Femur (tissue), 1 donor: ENCODE measurements at places on chromosomes 11 and 22.

DNA sequence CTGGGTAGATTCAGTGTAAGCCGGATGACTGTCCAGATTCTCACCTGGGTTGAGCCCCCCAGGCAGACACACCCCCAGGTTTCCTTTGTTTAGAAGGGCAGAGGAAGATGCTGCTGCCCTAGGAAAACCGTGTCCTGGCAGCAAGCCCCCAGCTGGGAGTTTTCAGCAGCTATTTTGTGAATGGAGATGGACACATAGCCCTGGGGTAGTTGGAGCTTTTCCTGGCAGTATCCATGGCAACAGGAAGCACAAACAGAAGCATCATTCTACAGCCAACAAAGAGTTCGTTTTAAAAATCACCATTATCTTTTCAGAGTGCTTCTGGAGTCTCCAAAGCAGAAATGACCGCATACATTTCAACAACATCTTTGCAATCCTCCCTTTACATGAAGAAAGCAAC is 245.5 kb downstream of the BRD1 start:
- no peak for DNase-seq

GRCh38 chr11:34639545-34639944 is 18.7 kb downstream of the EHF start:
- DNase-seq: no peak

DNA sequence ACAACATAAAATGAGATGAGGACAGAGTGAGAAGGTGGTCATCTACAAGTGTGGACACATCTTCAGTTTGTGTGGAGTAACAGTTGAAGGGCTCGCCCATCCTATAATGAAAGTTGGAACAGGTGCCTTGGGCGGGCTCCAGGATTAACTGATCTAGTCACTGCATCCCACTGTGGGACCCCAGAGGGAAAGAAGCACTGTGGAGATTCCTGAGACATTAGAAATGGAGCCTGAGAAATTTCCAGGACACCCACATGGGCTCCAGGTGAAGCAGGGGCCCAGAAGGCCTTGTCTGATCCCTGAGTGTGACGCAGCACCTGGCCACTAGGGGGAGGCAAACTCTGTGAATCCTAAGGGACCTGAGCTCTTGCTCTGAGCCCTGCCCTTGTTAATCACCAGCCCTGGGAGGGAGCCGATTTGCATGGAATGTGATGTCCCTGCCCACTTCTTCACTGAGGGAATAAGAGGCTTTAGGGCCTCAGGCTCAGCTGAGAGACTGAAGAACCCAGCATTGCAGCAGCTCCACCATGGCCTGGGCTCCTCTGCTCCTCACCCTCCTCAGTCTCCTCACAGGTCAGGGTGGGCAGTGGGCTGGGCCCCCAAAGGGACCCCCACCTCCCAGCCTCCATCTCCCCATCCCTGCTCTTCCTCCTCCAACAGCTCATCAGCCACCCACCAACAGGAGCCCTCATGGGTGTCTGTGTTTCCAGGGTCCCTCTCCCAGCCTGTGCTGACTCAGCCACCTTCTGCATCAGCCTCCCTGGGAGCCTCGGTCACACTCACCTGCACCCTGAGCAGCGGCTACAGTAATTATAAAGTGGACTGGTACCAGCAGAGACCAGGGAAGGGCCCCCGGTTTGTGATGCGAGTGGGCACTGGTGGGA is 98.4 kb downstream of the VPREB1 start:
- no peak for DNase-seq

GRCh38 chr11:128066399-128066798 is 521.0 kb downstream of the ETS1 start:
- no peak for DNase-seq

DNA sequence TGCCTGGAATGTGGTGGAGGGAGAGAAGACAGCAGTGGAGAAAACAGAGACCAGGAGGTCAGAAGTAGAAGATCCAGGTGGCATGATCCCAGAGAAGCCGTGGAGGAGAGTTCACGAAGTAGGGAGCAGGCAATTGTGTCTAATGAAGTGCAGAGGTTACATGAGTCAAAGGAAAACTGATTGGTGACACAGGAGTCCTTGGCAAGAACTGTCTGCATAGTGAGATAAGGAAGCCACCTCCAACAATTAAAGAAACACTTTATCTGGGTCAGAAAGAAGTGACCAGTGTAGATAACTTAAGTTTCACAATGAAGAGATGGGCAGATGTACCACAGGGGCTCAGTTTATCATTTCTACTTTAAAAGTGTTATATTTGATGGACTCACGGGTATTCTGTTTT is 57.0 kb upstream of the PTH start:
- no peak for DNase-seq

DNA sequence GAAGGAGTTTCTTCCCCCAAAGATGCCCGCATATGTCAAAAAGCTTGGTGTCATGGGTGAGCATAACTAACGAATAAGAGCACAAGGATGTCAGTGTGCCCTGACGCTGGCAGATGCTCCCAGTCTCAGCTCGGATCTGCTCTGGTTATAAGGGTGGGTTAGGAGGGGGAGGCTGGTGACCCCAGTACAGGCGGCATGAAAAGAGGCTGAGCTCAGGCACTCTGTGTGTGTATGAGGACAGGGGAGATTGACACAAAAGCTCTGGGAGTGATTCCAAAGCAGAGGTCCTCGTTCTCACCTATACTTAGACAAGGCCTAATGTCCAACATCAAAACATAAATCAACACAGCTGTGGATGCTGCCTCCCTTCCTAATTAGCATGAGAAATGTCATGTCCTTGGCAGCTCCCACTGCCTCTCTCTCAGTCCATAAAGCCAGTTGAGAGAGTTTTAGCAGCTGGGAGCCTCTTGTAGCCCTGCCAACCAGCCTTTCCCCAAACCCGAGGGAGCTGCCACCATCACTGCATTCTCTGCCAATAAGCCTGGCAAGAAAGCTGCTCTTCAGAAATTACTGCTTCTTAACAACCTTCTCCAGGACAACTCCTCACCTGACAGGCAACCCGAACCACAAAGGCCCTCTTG is 59.8 kb downstream of the SC5D start:
- DNase-seq: peak; percentile 60

GRCh38 chr22:47035425-47035881 is 273.0 kb downstream of the TBC1D22A start:
- no peak for DNase-seq

DNA sequence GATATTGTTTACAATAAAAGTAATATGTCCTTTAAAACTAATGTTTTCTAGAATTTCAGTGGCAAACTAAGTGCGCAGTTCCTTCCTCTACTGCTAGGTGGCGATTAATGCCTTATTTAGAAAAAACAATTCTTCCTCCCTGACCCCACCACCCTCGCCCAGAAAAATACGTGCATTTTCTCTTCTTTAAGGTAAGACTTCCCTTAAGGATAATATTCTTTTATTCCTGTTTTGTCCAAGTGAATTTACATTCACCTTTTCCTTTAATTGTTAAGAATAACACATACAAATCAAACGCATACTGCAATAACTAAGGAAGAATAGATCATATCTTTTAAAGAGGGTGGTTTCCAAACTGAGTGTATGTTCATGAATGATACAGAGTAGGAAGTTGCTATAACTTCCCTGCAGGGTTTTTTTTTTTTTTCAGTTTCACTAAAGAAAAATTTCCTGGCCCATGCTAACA is 17.0 kb upstream of the PSMA1 start:
- peak; percentile 21 for DNase-seq

DNA sequence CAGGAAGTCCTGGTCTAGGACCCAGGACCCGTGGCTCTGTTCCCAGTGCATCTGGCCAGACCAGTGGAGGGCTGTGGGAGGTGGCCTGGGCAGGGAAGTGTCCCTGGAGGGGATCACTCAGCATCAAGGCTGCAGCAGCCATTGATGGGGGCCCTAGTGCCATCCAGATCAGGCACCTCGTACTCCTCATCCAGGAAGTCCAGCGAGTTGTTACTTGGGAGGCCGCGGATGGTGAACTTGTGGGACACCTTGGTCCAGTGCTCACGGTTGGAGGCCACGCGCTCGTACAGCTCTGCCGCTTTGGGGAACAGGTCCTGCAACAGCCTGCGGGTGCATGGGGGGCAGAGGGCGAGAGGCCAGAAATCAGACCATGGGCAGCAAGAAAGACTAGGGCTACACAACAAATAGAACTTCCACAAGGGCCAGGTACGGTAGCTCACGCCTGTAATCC is 96.9 kb downstream of the PDE2A start:
- peak; percentile 12 for DNase-seq

DNA sequence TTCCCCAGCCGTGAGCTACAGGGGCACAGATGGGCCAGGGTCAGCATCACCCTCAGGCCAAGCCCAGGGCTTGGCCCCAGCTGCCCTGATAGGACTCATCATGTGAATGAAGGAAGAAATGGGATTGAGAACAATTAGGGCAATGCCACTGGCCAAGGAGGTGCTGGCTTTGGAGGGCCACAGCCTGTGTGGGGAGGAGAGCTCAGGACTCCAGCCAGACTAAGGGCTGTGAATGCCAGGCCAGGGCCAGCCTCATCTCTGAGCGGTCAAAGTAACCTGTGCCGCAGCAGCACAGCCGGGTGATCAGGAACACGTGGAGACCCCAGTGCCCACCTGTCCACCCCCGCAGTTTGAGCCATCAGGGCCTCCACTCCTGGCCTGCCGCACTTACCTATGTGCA is 10.1 kb downstream of the CHID1 start:
- DNase-seq: no peak

DNA sequence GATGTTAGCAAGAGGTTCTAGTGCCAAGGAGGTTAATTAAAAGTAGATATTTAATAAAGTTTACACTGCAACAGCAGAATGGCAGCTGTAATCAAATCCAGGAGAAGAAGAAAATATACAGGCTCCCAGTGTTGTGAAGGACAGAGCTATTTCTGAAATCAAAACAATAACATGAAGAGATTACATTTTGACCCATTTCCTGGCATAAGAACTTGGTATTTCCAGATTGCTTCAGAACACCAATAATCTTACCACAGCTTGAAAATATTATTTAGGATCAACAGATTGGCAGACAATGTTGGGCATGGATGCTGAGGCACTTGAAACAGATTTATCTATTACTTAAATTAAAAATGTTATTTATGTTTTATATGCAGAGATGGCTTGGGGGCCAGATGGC is 692.5 kb downstream of the KCNA4 start:
- DNase-seq: no peak

GRCh38 chr11:130555251-130555841 is 106.9 kb downstream of the ADAMTS15 start:
- DNase-seq: peak; percentile 55

- DNase-seq: peak; percentile 54
Observed at GRCh38 chr11:76885390-76886097, 24.8 kb downstream of the ACER3 start.

DNA sequence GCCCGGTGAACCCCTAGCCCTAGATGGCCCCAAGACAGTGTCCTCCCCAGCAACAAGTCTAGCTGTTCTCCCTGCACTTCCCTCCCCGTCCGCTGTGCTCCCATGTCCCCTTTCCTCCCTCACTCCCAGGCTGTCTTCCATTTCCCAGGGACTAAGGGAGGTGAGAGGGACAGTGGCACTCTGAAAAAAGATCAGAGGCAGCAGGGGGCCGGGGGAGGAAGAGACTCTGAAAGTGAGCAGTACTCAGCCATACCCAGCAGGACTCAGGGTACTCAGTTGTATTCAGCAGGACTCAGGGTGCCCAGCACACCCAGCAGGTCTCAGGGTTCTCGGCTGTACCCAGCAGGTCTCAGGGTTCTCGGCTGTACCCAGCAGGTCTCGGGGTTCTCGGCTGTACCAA is 48.4 kb upstream of the THY1 start:
- DNase-seq: peak; percentile 18

GRCh38 chr11:2208691-2209369 is 37.2 kb upstream of the TH start:
- peak; percentile 22 for DNase-seq

DNA sequence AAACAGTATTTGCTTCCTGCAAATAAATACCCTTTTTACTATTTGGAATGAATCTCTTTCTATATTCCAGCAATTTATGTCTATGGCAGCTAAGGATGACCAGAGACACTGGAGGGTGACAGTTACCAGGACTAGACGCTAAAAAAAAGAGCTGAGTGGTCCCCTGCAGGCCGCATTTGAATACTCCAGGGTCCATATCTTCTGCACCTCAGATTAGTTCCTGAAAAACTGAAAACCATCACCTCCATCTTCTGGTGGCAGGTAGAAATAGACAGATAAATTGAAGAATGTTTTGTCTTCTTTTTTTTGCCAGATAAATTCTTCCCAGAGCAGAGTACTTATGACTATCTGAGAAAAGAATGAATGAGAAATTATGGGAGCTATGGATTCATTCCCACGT is 145.6 kb downstream of the CSNK2A3 start:
- DNase-seq: no peak

DNA sequence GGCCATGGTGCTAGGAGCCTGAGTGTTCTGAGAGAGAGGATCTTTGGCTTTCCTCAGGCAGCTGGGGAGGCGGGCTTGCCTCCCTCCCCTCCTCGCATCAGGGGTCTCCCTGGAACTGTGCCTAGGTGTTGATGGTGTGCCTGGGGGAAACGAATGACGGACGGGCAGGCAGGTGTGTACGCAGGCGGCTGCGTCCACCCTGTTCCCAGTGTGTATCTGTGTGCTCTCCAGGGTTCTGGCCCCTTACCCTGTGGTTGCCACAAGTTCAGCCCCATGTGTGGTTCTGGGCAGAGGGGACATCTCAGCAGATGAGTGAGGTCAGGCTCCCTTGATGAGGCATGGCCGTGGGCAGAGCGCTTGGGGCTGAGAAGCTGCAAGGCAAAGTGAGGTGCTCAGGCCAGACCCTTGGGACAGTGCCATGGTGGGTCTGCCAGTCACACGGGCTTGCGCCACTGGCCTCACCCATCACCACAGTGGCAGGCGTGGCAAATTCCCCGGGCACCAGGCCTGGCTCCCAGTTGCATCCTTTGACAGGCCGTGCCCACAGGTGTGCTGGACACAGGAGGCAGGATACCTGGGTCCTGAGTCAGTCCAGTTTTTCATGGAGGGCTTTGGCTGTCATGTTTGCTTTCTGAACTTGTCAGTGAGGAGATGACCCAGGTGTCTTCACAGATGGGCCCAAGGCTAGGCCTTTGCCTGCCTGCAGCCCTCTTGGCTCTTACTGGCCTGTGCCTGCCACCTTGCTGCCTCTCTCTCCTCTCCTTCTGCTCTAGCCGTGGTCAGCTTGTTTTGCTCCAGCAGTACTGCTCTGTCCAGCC is 27.3 kb downstream of the GNAZ start:
- DNase-seq: no peak

DNA sequence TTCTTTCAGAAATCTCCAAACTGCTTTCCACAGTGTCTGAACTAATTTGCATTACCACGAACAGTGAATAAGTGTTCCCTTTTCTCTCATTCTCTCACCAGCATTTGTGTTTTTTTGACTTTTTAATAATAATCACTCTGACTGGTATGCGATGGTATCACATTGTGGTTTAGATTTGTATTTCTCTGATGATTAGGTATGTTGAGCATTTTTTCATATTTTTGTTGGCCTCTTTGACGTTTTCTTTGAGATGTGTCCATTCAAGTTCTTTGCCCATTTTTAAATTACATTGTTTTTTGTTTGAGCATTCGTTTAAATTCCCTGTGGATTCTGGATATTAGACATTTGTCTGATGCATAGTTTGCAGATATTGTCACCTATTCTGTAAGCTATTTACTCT is 1639.6 kb upstream of the TENM4 start:
- no peak for DNase-seq

DNA sequence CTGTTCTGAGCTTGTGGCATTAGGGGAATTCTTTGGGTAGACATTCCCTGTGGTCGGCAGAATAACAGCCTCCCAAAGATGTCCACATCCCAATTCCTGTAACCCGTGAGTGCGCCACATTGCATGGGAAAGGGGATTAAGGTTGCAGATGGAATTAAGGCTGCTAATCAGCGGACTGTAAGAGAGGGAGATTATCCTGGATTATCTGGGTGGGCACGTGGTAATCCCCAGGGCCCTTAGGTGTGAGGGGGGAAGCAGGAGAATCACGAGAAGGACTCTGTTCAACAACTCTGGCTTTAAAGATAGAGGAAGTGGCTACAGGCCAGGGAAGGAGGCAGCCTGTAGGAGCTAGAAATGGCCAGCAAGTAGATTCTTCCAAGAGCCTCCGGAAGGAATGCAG is 16.0 kb downstream of the CACNG2 start:
- DNase-seq: no peak
